ENCODE measurements at places on chromosomes 12 and 14.

GRCh38 chr12:30925607-30926242, 823 bp upstream of the TSPAN11 start:
- DNase-seq = no peak

DNA sequence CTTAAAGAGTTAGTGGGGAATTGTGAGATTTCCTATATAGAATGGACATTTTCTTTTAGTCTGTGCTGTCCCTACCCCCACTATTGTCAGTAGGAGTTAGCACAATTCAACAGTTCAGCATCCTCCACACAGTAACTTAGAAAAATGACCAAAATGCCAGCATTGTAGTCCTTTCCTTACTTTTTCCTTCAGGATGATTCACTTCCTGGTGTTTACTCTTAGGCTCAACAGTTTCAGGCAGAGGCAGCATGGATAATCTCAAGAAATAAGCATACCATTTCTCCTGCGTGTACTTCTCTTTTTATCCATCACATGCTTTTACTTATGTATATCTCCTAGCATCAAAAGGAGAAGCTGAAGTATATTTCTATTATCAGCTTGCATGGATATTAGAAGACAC, 683.4 kb downstream of the SLC16A7 start:
- no peak for DNase-seq

DNA sequence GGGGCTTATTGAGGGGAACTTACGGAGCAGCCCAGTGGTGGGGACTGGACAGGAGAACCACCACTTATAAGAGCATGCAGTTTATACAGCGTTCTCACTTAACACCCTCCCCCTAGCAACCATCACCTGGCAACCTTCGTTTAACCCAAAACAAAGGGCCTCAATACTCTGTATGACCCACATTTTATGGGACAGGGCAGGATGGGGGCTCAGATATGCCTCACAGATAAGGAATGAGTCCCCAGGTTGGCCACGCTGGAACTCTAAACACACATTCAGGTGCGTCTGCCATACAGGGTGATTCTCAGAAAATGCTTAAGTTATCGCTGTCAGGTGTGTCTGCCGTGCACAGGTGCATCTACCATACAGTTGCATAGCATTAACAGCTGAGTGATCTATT, 99.2 kb downstream of the GCH1 start:
- no peak for DNase-seq

DNA sequence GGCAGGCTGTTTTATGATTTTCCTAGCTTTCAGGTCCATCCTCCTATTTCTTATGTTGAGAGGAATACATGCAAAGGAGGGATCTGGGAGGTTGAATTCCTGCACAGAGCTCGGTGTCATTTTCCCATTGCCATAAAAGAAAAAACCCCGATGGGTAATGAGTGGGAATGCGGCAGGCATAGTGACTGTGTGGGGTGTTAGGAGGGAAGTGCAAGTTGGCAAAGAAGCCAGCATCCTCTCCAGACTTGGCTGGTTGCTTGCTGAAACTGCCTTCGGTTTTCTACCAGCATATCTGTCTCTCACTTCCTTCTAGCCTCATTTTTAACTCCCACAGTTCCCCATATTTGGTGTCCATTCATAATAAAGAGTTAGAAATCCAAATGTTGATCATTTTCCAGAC, 1046.1 kb downstream of the SLC6A15 start:
- no peak for DNase-seq

- no peak for DNase-seq
These were observed 47.0 kb downstream of the SLC8B1 start for GRCh38 chr12:113287899-113288282.

DNA sequence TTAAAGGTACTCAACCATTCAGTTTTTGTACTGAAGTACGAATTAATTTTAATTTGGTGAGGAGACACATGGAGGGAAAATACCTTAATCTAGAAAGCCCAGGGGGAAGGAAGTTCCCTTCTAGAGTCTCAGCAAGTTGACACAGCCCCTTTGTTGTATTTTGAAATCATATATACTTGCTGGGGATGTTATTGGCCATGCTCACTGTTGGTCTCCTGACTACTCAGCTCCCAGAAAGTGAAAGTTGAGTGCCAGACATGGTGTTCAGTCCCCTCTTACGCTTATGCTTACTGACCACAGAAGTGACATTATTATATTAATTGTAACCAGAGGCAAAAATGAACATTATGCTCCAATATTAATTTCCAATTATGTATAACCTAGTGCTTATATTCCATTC, 28.1 kb downstream of the ARF6 start:
- DNase-seq = no peak

DNA sequence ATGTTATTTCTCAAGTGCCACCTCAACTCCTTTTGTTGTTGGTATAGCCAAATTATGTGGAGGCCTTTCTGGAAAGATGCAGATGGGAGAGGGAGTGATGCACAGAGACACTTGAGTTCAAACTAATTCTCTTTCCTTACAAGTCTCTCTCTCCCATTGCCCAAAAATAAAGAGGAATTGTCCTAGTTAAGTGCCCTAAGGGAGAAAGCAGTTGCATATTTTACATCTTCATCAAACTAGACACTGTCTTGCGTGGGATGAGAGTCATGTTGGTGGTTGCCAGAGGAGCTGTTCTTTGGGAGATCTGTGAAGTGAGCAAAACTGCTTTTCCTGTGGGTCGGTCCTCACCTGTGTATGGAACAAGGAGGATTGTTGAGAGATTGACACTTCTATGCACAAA, 72.2 kb downstream of the EP400 start:
- DNase-seq = no peak

GRCh38 chr14:88981948-88982347, 157.5 kb downstream of the TTC8 start:
- no peak for DNase-seq

DNA sequence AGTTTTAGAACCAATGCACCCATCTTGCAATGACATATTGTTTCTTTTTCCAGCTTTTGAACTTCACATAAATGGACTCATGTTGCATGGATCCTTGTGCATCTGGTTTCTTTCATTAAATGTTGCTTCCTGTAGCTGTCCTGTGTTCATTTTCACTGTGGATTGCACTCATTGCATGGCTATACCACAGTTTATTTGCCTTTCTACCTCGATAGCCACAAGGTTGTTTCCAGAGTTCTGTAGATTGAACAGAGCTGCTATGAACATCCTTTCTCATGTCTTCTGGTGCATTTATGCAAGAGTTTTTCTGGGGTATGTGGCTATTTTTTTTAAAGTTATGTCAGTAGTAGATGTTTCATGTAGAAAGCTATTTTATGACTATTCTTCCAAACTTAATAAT, 3.5 kb upstream of the KRT81 start:
- no peak for DNase-seq

DNA sequence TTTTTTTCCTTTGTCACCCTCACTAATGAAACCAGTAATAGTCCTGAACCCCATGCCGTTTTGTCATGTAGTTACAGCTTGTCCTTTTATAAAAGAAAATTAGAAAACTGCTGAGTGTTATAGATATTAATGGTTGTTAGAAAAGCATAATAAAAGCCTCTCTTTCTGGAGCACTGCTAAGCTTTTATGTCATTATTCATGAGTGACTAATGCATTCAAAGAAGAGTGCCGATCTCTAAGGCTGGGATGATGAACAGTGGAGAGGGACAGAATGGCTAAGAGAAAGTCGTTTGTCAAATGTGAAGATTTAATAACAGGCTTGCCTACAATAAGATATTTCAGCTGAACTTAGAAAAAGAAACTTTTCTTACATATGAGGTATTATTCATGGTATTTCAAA, 121.6 kb downstream of the MGAT4C start:
- peak; percentile 31 for DNase-seq

GRCh38 chr14:34980337-34980900, 2.4 kb upstream of the SRP54 start:
- DNase-seq = no peak

DNA sequence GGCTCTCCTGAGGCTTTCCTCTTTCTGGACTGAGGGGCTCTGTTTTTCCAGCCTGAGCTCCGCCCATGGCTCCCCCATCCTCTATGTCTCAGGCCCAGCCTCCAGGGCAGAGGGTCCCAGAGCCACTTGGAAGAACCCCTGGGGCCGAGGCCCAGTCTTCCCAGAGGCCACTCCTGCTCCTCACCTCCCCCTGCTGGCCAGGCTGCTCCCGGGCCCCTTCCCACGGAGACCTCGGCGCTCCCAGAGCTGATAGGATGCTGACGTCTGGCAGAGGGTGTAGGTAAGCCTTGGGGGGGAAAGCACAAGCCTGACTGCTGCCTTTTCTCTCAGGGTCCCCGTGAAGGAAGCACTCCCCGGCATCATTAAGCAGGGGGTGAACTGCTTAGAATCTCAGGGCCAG, 51.4 kb downstream of the ERH start:
- DNase-seq = no peak

DNA sequence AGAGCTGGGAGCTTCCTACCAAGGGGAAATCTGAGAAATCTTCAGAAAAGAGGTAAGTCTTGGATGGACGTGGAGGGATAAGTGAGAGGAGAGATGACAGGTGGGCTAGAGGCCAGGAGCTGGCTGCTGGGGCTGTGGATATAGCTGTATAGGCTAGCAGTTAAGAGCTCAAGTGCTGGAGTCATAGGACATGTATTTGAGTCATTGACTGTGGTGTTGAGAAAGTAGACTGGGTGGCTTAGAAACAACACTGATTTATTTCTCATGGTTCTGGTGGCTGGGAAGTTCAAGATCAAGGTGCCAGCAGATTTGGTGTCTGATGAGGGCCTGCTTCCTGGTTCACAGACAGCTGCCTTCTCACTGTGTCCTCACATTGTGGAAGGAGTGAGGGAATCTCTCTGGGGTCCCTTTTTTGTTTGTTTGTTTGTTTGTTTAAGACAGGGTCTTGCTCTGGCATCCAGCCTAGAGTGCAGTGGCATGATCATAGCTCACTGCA, 151.1 kb upstream of the FUT8 start:
- no peak for DNase-seq

DNA sequence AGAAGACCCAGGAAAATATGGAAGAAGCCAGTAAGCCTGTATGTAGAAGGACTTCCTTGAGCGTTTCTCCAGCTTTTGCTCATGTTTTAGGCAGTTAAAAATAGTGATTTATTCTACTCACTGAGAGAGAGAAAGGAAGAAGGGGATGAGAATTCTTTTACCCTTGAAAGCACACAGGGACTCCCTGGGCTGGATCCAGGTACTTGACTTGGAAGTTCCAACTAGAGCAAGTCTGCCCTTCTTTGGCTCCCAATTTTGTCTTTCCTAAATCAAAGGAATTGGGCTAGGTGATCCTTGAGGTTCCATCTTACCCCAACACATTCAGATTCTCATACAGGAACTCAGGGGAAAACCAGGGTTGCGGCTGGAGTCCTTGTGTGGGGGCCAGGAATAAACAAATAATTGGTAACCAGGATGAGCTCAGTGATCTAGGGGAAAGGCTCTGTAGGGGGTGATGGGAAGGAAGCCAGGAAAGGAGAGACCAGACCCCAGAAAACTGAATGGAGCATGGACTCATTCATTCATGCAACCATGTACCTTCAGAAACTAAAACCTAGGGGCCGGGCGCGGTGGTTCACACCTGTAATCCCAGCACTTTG, 11.5 kb upstream of the ITGA5 start:
- DNase-seq = no peak

GRCh38 chr12:45933504-45933903, 56.9 kb downstream of the SCAF11 start:
- no peak for DNase-seq

DNA sequence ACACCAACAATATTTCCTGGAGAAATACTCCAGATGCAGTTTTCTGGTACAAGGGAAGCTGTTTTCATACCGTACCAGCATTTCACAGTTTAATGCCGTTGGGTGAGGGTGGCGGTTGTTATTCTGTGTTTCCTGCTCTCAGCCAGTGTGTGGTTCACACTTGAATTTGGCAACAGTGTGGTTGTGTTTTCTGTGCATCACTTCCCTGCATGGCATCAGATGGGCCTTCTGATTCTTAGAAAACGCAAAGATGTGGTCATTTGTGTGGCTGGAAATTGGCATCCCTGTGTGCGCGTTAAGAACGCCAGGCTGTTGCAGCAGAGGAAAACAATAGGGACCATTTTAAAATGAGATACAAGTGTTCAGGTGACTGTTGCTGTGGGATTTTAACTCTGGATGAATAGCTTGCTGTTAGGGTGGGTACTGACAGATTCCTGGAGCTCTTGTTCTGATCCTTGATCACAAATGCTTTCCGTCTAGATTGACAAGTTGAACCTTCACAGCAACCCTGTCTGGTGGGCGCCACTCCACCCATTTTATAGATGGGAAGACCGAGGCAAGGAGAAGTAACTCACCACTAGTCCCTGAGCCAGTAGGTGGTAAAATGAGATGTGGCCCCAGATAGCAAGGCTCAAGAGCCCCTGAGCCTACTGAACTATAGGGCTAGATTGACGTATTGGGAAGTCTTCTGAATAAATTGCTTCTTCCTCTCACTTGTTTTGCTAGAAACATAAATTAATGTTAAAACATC, 231.2 kb downstream of the CHST11 start:
- no peak for DNase-seq

DNA sequence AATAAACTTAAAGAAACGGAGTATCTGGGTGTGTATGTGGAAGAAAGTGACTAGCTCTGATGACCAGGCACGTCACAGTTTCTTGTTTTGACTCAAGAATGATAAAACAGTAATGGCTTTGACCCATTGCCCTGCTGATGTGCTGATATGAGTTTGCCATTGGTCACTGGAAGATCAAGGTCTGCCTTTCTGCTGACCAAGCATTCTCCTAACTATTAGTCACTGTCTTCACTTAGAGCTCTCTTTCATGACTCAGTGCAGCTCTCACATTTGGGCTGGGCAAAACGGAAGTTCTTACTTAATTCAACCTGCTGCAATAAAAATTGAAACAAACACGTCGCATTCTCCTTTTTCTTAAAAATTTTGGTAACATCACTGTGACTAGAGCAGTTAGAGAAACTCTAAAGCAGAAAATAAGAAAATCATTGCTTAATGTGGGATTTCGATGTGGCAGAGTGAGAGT, 366.7 kb downstream of the BTG1 start:
- DNase-seq = peak; percentile 56

DNA sequence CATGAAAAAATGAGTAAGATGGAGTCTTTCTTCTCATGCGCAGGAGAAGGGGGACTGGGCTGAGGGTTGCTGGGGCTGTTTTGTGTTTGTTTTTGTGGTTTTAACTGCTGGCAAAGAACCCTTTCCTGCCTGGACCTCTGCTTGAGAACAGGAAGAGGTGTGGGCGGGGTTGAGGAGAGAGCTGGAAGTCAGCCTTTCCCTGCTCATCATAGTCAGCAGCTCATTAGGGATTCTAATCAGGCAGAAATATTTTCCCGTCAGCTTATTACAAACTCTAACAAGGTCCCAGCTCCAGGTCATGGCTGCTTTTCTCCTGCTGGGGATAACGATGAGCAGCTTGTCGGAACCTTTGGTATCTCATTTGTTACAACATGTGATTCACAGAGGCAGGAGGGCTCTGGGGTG, 185.0 kb upstream of the NRXN3 start:
- no peak for DNase-seq

- DNase-seq = no peak
These were observed 13.8 kb downstream of the DTX1 start for GRCh38 chr12:113070117-113070906.

DNA sequence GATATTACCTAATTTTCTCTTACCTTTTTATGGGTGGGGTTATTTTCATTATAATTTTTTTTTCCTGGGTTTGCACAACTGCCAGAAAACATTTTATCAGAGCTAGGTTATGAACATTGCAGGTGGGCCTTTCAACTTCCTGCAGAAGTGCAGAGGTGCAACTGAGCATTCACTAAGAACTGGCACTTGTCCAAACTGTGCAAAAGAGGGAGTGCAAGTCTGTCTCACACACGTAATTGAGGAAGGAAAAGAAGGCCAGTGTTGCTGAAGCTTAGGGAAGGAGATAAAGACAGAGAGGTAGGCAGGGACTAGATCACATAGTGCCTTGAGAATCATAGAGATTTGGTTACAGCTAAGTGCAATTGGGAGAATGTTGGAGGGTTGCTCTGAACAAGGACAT, 14.1 kb upstream of the AMN1 start:
- no peak for DNase-seq

- no peak for DNase-seq
These were observed 75.6 kb upstream of the TMEM132C start for GRCh38 chr12:128191380-128191779.

Measured in muscle of back (tissue), 13 donors.